Hematopoietic multipotent progenitor cell (in vitro differentiated cells): ENCODE measurements at places on chromosomes 2 and 18.
A peak's percentile ranks its signal among the peaks of the same experiment; 100 is the strongest.

- no peak for DNase-seq
These were observed 114.4 kb upstream of the CHRNA1 start for GRCh38 chr2:174878537-174879147.

- no peak for DNase-seq
These were observed 10.4 kb downstream of the PELI1 start for GRCh38 chr2:64133828-64134227.

GRCh38 chr2:575727-576236 is 101.4 kb downstream of the TMEM18 start:
- DNase-seq = no peak

GRCh38 chr2:227932403-227932802 is 61.0 kb downstream of the DAW1 start:
- DNase-seq = no peak

GRCh38 chr2:222747526-222748160 is 76.2 kb downstream of the MOGAT1 start:
- no peak for DNase-seq

- no peak for DNase-seq
These were observed 280.8 kb downstream of the SETBP1 start for GRCh38 chr18:44961288-44961995.

DNA sequence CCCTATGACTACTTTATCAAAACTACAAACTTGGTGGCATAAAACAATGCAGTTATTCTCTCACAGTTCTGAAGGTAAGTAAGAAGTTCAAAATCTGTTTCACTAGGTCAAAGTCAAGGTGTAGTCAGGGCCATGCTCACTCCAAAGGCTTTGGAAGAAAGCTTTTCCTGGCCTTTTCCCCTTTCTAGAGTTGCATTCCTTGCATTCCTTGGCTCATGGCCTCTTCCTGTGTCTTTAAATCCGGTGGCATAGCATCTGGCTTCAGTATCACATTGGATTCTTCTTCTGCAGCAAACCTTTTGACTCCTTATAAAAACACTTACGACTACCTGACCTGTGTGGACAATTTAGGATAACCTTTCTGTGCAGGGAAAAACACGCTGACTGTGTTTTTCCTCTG is 543.5 kb upstream of the HNMT start:
- DNase-seq = no peak

DNA sequence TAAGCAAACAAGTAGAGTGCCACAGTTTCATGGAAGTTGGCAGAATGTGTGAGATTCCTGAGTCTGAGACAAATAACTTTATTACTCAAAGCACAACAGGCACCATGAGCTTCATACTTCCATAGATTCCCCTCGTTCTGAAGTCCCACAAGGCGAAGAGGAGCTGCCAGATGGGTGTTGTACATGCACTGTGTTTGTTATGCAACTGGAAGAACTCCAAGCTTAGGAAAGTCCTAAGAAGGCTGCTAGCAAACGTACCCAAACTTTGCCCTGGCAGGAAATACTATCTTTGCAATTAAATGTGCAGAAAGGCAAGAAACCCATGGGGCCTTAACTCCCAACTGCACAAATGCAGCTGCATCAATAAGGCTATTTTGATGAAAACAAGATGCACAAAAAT is 1.6 kb upstream of the GCA start:
- no peak for DNase-seq

GRCh38 chr2:11829324-11829946 is 83.0 kb downstream of the LPIN1 start:
- DNase-seq = peak; percentile 76

GRCh38 chr18:58118536-58118935 is 74.5 kb downstream of the NEDD4L start:
- no peak for DNase-seq

DNA sequence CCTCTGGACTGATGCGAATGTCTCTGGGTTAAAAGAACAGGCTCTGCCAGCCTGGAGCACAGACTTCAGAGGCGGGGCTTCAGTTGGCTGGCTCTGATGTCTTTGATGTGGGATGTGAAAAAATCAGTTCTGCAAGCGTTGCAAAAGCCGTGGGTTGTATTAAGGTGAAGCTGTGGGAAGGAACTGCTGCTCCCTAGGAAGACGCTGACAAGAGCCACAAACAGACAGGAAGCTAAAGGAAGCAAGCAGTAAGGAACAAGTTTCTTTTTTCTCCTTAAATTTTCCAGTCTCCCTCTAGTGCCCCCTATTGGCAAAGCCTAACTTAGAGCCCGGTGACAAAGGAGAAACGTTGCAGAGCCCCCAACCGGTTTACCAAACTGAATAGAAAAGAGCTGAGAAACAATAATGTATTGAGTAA is 239.0 kb downstream of the CCDC178 start:
- no peak for DNase-seq

DNA sequence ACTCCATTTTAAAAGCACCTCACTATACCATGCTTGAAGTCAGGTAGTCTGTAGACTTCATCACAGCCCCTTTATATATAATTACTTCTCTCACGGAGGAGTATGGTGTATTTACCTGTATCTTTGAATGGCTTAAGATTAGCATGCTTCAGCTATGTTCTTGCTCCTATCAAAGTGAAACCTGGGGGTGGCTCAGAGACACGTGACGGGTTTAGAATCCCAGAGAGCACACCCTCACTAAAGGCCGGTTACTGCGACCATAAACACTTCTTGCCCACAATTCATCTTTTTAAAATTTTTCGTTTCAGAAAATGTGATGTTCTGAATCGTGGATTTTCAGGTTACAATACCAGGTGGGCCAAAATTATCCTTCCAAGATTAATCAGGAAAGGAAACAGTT is 3.6 kb downstream of the IAH1 start:
- DNase-seq = no peak

DNA sequence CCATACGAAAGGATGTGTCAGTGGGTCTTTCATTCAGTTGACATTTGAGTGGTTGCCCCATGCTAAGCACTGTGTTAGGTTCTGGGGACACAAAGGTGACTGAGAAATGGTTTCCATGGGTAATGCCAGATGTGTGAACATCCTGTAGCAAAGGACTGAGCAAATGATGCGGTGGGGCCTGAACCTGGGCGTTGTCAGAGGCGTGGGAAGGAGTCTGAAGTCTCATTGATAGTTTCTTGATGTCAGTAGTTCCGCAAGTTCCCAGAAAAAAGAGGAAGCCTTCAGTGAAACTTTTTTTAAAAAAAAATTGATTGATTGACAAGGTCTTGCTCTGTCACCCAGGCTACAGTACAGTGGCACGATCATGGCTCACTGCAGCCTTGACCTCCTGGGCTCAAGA is 56.9 kb downstream of the LIMS1 start:
- no peak for DNase-seq

DNA sequence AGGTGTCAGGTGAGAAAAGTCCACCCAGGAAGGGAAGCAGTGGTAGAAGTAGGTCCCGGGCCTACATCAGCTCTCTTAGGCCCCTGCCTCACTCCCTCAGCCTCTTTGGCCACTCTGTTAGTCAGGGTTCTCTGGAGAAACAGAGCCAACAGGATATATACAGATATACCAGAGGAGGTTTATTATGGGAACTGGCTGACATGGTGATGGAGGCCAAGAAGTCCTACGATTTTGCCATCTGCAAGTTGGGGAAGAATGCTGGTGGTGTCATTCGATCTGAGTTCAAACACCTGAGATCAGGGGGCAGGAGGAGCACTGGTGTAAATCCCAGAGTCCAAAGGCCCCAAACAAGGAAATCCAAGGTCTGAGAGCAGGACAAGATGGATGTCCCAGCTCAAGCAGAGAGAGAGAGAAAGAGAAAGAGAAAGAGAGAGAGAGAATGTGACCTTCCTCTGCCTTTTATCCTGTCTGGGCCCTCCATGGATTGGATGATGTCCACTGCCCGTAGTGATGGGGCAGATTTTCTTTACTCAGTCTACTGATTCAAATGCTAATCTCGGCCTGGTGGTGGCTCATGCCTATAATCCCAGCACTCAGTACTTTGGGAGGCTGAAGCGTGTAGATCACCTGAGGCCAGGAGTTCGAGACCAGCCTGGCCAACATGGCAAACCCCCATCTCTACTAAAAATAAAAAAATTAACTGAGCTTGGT is 111.1 kb upstream of the MYCN start:
- no peak for DNase-seq

DNA sequence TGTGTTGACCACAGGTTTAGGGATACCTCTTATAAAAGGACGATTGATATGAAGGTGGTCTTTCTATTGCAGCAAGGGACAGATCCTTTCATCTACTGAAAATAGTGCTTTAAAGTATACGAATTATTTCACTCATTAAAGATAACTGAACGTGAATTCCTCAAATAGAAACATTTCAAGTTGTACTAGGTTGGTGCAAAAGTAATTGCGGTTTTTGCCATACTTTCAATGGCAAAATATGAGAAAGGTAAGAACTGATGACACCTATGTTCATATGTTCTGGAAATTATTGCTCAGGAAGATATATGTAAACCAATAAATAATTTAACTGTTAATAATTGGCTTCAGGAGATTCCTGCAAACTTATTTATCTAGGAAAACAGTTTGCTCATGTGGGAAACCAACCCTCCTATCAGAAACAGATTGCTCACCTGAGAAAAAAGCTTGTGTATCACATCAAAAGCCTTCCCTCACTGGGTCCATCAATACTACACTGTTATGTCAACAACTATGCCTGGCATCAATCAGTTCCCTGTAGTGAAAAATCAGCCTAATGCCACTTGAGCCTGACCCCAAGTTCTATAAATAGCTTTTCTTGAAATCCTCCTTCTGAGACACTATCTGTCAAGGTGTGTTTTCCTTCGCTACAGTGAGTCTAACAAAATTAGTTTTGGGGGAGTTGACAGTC is 81.5 kb upstream of the ACSL3 start:
- DNase-seq = no peak

- no peak for DNase-seq
These were observed 128.3 kb downstream of the CDH2 start for GRCh38 chr18:28048612-28049011.

- peak; percentile 14 for DNase-seq
These were observed 31.1 kb downstream of the HDAC4 start for GRCh38 chr2:239369631-239370161.

- no peak for DNase-seq
These were observed 67.7 kb upstream of the DNMT3A start for GRCh38 chr2:25409468-25409867.

DNA sequence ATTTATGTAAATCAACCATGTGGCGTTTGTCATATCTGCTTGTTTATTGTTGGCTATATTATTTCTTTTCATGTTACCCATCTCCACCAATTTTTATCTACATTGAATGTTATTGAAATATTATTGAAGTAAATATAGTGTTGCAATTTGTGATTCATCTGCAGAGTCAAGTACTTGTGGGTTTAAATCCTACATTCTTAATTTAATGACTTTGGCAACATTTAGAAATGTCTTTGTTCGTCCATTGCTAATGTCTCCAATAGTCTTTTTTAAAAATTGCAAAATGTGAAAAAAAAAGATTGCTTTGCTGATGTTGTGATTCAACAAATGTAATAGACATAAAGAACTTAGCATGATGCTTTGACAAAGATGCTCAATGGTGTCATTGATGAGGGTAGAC is 1572.8 kb upstream of the PIK3C3 start:
- DNase-seq = no peak
